ENCODE measurements at places on chromosomes 5 and 9.

- no peak for DNase-seq
Measured at GRCh38 chr9:69279084-69279731, 45.8 kb upstream of the ENTREP1 start.

- no peak for DNase-seq
Measured at GRCh38 chr5:81156732-81157131, 76.4 kb upstream of the CKMT2 start.

DNA sequence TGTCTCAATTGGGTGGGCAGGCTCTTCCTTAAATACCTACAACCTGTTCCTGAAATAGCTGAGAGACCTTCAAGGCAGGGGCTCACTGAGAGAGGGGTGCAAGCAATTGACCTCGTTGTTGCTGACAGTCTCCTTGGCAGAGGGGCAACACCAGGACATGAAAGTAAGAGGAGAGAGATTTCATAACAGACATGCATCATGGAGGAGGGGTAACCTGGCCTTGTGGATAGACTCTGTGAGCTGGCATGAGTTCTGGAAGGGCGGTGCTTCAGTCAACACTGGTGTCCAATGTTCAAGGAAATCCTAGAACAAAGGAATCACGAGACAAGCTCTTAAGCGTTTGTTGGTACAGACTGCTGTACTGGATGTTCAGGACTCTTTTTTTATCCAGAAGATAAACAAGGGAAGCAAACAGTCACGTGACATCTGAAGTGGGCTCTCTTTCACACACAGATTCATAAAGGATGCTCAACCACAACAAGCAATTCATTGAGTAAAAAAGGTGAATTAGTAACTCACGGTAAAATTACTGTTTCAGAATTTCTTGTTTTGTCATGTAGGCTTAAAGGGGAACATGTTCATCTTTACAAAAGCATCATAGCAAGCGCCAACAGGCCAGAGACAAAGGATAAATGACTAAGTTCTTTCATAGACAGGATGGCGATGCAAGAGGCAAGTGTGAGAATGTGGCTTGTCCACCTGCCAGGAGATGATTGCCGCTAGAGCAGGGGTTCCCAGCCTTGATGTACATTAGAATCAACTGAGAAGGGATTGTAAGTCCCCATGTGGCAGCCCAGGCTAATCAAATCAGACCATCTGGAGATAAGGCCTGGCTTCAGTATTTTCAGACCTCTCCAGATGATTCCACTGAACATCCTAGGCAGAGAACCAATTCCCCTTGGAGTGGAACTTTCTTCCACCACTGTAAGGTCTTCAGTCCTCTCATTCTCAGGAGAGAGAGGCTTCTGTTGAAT lies 20.7 kb downstream of the ANKRA2 start:
- no peak for DNase-seq

GRCh38 chr5:108220834-108221233 lies 161.1 kb downstream of the FBXL17 start:
- no peak for DNase-seq

GRCh38 chr5:161403996-161404395 lies 142.5 kb downstream of the GABRB2 start:
- DNase-seq: no peak

DNA sequence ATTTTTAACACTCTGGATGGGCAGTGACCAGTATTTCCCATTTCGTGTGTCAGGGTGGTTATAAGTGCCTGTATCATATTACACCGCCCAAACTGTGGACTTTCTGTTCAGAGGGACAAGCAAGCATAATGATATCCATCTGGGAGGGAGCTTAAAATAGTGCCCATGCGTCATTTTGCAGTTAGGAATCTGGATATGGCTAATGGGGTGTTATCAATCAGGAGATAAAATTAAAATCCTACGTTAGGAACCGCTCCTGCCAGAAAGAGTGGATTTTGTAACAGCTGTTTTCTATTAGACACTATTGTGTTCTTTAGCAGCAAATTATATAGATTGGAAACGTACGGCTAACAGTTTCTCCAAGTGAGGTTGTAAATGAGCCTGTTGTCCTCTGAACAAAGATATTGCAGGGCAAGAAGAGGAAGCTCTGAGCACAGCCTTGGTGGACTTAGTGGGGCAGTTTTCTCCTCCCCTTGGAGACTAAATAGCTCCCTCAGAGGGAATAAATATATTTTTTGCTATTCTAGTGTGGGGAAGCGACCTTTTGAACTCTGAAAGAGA lies 160.4 kb downstream of the SPATA31D1 start:
- DNase-seq: peak; percentile 15
